Kidney capillary endothelial cell (primary cell): ENCODE measurements at places on chromosomes 7 and 10.

DNA sequence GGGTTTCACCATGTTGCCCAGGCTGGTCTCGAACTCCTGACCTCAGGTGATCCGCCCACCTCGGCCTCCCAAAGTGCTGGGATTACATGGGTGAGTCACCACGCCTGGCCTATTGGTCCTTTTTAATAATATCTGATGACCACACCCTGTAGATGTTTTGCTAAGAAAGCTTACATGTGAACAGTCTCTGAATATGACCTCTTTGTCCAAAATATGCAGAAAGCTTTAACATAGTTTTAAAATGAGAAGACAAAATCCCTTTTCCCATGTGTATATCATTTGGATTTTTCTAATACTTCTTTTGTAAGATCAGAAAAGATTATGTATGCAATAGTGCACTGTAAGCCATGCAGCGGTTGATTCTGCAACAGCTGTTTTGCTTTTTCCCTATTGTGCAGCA is 38.5 kb downstream of the MCU start:
- no peak for DNase-seq

- no peak for DNase-seq
These were observed 26.6 kb downstream of the RPP38 start for GRCh38 chr10:15123749-15124184.

DNA sequence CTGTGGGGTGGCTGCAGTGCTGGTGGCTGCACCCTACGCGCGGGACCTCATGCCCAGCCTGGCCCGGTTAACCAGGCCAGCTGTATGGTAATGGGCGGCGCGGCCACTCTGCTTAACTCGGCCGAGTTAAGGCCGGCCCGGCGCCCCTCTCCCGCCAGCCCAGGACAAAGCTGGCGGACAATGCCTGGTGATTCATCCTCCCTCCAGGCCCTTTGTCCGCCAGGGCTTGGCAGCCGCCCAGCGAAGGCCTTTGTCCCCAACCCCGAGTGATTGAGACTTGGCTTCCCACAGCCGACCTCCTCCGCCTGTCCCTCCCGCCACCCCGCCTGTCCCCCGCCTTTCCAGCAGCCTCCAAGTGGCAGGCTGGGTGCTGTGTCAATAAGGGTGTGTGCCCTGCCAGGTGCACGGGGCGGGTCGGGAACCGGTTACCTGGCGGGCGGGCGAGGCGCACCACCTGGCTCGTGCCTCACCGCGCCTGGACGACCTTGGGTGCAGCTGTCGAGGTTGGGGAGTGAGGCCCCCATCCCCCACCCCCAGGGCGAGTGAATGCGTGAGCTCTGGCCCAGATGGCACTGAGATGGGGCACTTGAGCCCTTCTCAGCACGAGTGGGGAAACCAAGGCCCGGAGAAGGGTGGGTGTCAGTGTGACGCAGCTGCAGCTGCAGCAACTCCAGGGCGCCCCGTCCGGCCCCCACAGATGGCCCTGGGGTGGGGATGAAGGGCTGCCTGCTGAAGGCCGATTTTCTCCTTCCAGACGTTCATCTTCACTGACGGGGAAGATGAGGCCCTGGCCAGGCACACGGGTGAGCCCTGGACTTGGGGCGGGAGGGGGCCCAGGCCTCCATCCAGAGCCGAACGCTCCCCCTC is 4.6 kb downstream of the LFNG start:
- peak; percentile 92 for DNase-seq

GRCh38 chr7:34949361-34949760 is 87.9 kb downstream of the DPY19L1 start:
- no peak for DNase-seq

GRCh38 chr10:28468707-28469483 is 64.0 kb upstream of the WAC start:
- DNase-seq, result no peak

DNA sequence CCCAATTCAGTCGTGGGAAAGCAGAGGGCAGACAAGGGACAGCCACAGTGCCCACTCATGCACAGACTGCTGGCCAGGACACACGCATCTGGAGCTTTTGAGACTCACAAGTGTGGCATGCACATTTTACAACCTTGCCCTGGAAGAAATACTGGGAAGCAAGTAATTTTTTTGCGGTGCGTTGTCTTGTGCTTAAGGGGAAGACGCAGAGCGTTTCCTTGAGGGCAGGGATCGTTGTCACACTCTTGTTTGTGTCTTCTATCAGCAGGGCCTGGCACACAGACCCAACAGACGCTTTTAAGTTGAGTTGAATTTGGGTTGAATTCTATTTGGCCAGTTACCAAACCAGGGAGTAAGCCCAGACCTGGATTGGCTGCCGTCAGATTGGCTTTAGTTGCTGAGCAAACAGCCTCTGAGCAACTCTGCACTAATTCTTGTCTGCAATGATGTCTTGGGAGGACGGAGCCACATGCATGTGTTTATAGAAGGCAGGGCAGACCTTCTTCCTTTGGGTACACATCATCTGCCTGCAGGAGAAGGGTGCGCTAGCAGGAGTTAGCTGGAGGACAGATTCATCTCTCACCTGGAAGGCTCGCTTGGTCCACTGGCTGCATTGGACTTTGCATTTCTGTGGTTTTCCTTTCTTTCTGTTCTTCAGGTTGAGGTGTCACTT is 38.4 kb downstream of the IL2RA start:
- DNase-seq, result no peak

DNA sequence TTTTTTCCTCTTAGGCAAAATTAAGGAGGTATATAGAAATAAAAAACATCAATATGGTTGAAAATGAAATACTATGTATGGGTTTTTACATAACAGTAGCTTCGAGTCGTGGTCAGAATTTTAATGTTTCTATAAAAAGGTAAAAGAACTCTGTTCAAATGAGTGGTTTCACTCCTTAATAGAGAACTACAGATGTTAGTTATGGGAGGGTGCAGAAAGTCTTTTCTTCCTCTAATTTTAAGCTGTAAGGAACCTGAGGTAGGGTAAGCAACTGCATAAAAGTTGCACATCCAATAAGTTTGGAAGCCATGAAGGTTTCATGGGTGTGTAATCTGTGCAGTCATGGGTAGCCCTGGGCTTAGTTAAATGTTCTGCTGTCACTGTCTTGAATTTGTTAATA is 141.3 kb downstream of the SUGCT start:
- DNase-seq, result no peak

- DNase-seq, result no peak
These were observed 7.7 kb upstream of the CCDC172 start for GRCh38 chr10:116316503-116316902.

DNA sequence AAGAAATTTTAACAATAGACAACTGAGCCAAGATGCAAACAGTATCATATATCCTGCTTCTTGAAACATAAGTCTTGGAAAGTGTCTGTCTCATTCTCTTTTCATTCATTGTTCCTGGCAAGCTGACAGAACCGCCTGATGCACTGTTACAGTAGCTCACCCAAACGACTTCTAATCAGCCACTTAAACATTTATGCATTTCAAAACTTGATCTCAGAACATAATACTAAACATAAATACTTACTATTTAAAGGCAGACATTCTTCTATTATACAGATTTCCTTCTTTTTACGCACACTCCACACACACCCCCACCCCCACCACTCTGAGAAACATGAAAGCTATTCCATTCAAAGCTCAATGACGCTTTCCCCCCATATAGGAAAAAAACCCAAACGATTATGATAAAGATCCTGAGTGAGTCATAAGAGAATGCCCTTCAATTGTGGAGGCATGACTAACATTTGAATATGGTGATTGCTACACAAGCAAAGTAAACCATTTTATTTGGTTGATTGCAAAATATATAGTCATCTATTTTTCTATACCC is 30.5 kb downstream of the SHTN1 start:
- DNase-seq, result peak; percentile 92

- no peak for DNase-seq
These were observed 44.7 kb downstream of the ST7 start for GRCh38 chr7:116997972-116998371.

- DNase-seq, result no peak
These were observed 114.4 kb downstream of the DOCK4 start for GRCh38 chr7:112091768-112092167.

GRCh38 chr10:17244700-17245365 is 16.8 kb downstream of the VIM start:
- no peak for DNase-seq

- DNase-seq, result no peak
These were observed 56.7 kb downstream of the LHPP start for GRCh38 chr10:124518366-124518765.

- no peak for DNase-seq
These were observed 691.5 kb upstream of the SORCS1 start for GRCh38 chr10:107856047-107856315.

GRCh38 chr7:105766421-105767073 is 109.9 kb downstream of the ATXN7L1 start:
- no peak for DNase-seq

GRCh38 chr10:119663866-119664698 is 12.9 kb downstream of the BAG3 start:
- no peak for DNase-seq

GRCh38 chr7:155263581-155264143 is 34.0 kb upstream of the INSIG1 start:
- no peak for DNase-seq

DNA sequence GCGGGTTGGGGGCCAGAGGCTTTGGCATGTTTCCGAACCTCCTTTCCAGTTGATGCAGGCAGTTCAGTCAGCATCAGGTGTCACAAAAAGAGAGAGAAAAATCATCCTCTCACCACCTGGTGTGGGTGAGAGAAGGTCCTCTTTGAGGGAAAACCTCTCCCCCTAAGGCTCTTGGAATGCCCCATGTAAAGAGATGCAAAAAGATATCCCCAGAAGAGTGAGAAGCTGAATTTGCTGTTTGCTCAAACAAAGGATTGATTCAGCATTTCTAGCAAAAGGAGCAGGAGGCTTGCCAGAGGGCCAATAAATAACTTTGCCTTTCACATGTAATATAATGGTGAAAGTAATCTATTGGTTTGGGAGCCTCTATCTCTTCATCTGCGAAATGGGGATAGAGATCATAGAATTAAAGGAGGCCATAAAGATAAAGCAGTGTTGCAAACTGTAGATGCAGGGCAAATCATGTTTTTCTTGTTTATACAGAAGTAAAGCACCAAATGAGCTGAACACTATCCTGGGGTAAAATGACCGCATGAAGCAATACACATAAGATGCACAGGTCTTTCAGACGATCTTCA is 425.9 kb downstream of the LRMDA start:
- no peak for DNase-seq

GRCh38 chr10:50574305-50574704 is 49.5 kb downstream of the SGMS1 start:
- DNase-seq, result no peak

DNA sequence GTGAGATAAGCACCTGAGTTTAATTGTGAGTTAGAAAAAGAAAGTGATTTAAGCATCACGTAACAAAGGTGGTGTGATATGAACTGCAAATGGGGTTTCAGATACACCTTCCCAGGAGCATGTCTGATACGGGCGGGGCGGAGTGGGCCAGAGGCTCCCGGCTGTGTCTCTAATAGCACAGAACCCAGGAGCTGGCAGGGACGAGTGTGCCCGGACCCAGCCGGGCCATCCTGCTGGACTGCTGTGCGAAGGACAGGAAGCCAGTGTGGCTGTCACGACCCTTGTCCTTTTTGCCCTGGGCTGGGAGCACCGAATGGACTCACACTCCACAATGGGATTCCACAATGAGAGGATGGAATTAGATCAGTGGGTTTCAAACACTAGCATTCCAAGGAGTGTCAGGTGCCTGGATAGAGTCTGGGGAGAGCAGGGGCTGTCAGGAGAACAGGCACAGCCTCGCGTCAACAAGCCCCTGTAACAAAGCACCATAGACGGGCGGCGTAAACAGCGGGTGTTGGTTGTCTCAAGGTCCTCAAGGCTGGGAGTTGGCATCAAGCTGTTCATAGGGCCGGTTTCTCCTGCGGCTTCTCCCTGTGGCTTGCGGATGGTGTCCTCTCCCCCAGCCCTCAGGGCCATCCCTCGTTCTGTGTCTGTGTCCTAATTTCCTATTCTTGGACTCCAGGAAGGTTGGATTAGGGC is 242.6 kb upstream of the PITRM1 start:
- DNase-seq, result no peak

DNA sequence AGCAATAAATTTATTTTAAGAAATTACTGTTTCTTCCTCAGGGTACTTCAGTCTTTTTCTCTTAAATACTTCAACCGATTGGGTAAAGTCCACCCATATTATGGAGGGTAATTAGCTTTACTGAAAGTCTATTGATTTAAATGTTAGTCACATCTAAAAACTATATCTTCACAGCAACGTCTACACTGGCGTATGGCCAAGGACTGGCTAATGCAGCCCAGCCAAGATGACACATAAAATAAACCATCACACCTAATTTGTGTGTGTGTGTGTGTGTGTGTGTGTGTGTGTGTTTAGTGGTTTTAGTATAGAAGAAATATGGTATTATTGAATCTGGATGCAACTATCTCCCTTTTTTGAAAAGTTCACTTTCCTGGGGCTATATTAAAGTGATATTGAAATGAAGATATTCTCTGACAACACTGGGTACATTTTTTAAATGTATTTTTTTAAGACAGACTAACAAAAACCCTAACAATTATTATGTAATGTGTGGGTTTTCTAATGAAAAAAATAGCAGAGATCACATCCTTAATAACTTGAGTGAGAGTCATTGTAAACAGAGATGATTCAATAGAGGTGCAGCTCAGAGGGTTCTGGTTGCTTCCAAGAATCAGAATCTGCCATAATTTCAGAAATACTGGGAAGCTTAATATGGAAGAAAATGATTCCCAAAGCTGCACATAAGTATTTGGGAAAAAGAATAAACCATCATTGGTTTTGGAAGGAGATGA is 584.2 kb upstream of the MBL2 start:
- DNase-seq, result no peak

DNA sequence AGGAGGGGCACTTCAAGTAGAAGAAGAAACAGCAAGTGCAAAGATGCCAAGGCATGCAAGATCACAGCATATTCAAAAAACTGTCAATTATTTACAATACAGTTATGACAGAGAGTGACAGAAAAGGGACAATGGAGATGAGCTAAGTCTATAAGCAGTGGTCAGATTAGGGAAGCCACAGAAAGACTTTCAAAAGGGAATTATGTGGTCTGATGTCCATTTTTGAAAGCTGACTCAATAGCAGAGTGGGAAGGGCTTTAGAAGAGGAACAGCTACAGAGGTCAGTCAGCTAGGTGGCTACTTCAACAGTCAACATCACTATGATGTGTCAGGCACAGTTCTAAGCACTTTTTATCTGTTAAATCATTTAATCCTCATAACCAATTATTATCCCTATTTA is 45.2 kb upstream of the SPOCK2 start:
- no peak for DNase-seq

GRCh38 chr7:53743697-53744402 is 708.4 kb downstream of the POM121L12 start:
- DNase-seq, result no peak

DNA sequence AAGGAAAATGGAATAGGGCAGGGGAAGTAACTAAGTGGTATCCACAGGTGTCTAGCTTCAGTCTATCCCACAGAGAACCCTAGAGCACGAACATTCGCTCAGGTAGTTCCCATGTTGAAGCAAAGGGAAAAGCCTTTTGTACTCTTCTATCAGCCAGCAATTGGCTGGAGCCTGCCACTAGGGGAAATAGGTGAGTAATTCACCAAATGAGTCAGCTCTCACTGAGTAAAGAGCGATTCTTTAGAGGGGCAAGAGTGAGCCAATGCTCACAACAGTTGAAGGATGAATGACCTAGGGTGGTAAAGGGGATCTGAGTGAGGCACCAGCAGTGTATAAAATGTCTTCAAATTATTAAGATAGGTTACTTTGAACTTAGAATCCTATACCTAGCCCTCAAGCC is 94.1 kb upstream of the ZNF800 start:
- peak; percentile 19 for DNase-seq

- DNase-seq, result no peak
These were observed 91.5 kb downstream of the CUL1 start for GRCh38 chr7:148790131-148790726.

- no peak for DNase-seq
These were observed 57.5 kb downstream of the MDFIC start for GRCh38 chr7:114979388-114979787.
